ENCODE measurements at places on chromosomes 7 and 10. TPM values are rescaled to one million over a fixed set of nuclear protein-coding genes. Genes with fewer than 3 reads are reported as not detected.

- no peaks in the 10 kb centered on the region for H3K27me3 ChIP-seq
- no peak overlapping the region for H3K4me3 ChIP-seq
- no peaks in the 10 kb centered on the region for H3K4me1 ChIP-seq
- peaks cover 8% of the 10 kb centered on the region for H3K36me3 ChIP-seq
- H3K27ac ChIP-seq, result no peak overlapping the region
These were observed 141.6 kb downstream of the MGMT start for GRCh38 chr10:129608653-129609052.

GRCh38 chr7:117034851-117035464 lies 81.7 kb downstream of the ST7 start:
- no peak overlapping the region for H3K27ac ChIP-seq
- H3K36me3 ChIP-seq, result peaks cover 6% of the 10 kb centered on the region
- no peak for DNase-seq
- peaks cover 3% of the 10 kb centered on the region for H3K27me3 ChIP-seq
- H3K4me3 ChIP-seq, result no peak overlapping the region
- peaks cover 7% of the 10 kb centered on the region for H3K4me1 ChIP-seq

DNA sequence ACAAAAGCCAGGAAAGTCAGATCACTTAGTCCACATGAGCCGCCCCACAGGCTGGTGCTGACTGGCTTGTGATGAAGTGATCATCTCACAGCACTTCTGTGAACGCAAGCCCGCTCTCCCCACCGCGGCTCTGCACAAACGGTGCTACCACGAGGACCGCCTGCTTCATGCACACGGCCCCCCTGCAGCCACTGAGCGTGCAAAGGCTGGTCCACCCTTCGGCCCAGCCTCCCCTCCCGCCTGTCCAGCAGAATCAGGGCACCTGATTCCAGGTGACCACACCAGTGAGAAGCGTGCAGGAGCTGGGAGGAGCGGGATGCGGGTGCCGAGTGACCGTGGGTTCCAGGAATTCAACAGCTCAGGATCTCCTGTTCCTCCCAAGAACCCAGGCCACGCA lies 32.2 kb downstream of the MAD1L1 start:
- no peak for DNase-seq
- H3K27ac ChIP-seq, result no peak overlapping the region
- peaks cover 19% of the 10 kb centered on the region for H3K4me1 ChIP-seq
- peaks cover 9% of the 10 kb centered on the region for H3K36me3 ChIP-seq
- H3K27me3 ChIP-seq, result no peaks in the 10 kb centered on the region

- H3K27ac ChIP-seq, result peak overlapping the region; percentile 57
- H3K4me3 ChIP-seq, result peak overlapping the region; percentile 44
- peaks cover 8% of the 10 kb centered on the region for H3K27me3 ChIP-seq
- peaks cover 35% of the 10 kb centered on the region for H3K36me3 ChIP-seq
- H3K4me1 ChIP-seq, result peaks cover 24% of the 10 kb centered on the region
These were observed 13.7 kb downstream of the SRGN start for GRCh38 chr10:69101451-69102095.

- no peaks in the 10 kb centered on the region for H3K27me3 ChIP-seq
- H3K4me1 ChIP-seq, result peaks cover 74% of the 10 kb centered on the region
- DNase-seq, result peak; percentile 51
- H3K36me3 ChIP-seq, result no peaks in the 10 kb centered on the region
- peak overlapping the region; percentile 98 for H3K27ac ChIP-seq
- H3K4me3 ChIP-seq, result peak overlapping the region; percentile 29
These were observed 90.2 kb upstream of the DUSP5 start for GRCh38 chr10:110407301-110408170.

DNA sequence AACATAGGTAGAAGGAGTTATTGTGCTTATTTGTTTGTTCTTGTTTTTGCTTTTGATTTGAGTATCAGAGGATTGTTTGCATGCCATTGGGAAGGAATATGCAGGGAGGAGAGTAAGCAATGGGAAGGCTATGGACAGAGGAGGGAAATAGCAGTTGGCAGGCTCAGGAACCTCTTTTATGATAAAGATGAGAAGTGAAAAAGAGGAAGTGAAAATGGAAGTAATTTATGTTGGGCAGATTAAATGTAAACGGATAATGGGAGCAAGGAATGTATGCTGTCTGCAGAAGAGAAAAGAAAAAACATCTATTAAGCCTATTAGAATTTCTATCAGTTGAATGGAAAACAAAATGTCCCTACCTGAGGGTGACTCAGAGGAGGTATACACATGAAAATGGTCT lies 90.1 kb upstream of the NPSR1 start:
- H3K27me3 ChIP-seq, result no peaks in the 10 kb centered on the region
- H3K36me3 ChIP-seq, result no peaks in the 10 kb centered on the region
- no peak overlapping the region for H3K27ac ChIP-seq

Gene LRRC18
- total RNA-seq, result not detected

Gene GBX1
- total RNA-seq, result not detected

Gene LBX1
- total RNA-seq, result not detected

Gene PKD2L1
- not detected for total RNA-seq

Gene TMEM106B
- 47.0 TPM for total RNA-seq

Gene ATP6V0A4
- total RNA-seq, result 0.57 TPM

Data from HFFc6 (cell line).